ENCODE measurements at places on chromosomes 2 and 18.

- no peak for DNase-seq
Measured at GRCh38 chr18:9211955-9212354, 75.4 kb downstream of the ANKRD12 start.

GRCh38 chr2:14752295-14752694, 119.8 kb downstream of the LRATD1 start:
- DNase-seq: no peak

GRCh38 chr2:60413814-60414168, 139.7 kb downstream of the BCL11A start:
- DNase-seq: no peak

- DNase-seq: no peak
Measured at GRCh38 chr2:156110890-156111289, 221.6 kb downstream of the NR4A2 start.

DNA sequence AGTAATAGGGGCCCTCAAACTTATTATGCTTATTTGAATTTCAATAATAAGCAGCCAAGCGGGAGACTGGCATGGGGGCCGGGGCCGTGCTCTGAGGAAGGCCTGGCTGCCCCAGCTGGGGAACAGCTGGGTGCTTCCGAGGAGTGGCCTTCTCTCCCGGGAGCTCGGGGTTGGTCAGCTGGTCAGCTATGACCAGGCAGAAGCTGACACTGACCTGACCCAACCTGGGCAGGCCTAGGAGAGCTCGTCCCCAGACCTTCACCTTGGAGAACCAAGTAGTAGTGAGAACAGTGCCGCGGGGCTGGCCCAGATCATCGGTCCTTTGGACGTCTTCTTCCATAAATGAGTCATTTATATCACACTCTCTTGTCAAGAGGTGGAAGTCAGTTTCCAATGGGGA, 36.1 kb downstream of the RRM2 start:
- DNase-seq: no peak

DNA sequence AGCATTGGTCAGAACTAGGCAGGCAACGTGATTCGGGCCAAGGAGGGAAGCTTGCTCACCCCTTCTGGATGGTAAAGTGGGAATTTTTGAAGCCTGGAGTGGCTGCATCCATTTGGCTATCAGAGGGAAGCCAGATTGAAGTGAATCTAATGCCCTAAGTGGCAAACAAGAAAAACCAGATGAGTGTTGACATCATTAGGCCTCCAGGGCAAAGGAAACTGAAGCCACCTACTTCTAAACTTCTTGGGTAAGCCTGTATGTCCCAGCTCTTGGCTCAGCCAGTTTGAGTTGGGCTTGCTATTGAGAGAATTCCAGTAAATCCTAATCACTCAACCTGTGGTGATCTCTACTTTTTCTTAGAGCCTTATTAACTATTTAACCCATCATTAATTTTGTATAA, 20.9 kb downstream of the SOX11 start:
- DNase-seq: no peak

- DNase-seq: no peak
Measured at GRCh38 chr2:64094663-64095382, 49.4 kb downstream of the PELI1 start.

- DNase-seq: no peak
Measured at GRCh38 chr2:214774108-214774507, 35.4 kb downstream of the BARD1 start.

GRCh38 chr2:175168564-175168945, 552 bp upstream of the ATF2 start:
- DNase-seq: no peak

- DNase-seq: no peak
Measured at GRCh38 chr2:17805166-17805565, 11.1 kb upstream of the MSGN1 start.

- peak; percentile 51 for DNase-seq
Measured at GRCh38 chr2:135985018-135985825, at the start of gene DARS1. DARS1 (minus strand) TSS chr2:135985626; CDS start chr2:135985468, 158 bp downstream.

DNA sequence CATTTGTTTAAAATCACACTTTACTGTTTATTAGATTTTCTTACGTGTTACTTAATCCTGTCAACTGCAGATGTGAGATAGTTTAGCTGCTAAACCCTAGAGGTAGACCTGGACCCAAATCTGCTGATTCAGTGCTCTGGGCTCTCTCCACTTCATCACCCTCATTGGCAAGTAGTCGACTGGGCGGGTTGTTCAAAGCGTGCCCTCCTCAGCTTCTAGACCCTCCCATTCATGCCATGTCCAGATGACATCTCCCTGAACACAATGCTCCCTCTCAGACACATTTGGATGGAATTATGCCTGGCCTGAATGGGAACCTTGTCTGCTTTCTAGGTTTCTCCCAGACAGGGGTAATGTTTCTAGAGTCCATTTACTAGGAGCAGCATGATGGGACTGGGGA, 43.7 kb downstream of the RPIA start:
- DNase-seq: no peak

GRCh38 chr2:169828141-169828811, 1.0 kb downstream of the UBR3 start:
- DNase-seq: no peak

- DNase-seq: no peak
Measured at GRCh38 chr2:239648607-239649006, 247.8 kb upstream of the HDAC4 start.

GRCh38 chr2:229728370-229728769, 14.0 kb upstream of the DNER start:
- no peak for DNase-seq

DNA sequence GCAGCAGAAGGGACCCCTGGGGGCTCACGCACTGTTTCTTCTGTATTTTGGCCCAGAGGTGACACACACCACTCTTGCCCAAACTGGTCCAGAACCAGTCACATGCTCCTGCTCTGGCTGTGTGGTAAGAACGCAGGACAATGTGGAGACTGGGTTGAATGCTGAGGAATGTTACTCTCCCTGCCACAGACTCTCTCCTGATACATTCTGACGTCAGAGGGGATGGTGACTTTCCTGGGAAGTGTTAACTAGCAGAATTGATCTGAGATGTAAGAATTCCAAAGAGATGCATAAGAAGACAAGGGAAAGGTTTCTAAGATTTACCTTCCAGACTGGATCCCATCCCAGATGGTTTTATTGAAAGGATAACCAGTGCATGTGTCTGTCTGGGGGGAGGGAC, 100.8 kb downstream of the ASB1 start:
- no peak for DNase-seq

DNA sequence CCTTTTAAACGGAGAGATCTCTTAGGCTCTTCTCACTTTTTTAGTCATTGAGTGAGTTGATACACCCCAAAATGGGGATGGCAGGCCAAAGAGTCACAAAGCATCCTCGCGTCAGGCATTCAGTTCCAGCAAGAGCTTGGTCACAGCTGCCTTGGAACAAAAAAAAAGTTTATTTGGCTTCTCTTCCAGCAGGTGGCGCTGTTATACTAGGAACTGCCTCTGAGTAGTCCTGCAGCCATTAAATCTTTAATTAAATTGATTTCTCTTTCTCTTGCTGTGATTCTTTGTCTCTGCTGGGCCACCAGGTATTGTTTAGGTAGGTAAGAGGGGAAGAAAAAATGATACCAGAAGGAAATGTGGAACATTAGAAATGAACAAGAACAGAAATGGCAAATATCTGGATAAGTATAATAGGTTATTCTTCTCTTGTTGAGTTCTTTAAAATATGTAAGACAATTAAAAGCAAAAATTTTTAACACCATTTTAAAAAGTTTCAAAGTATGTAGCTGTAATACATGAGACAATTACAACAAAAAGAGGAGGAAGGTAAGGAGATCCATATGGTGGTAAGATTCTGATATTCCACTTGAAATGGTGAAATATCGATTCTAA, 175.1 kb downstream of the GALNT1 start:
- DNase-seq: no peak

DNA sequence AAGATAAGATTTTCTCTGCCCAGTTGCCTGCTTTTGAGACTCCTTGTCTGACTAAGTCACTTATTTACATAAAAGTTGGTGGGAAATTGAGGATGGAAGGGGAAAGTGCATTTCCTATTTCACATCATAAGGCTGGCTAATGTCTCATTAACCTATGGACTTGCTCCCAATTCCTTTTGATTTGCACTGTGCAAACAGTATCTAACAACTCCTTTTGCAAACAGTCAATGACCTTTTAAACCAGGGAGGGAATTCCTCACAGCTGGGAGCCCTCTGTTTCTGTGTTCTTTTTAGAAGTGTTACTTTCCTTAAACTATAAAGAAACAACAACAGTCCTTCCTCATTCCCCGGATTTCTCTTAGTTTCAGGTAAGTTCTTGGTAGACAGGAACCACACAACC, 272.8 kb downstream of the RND3 start:
- no peak for DNase-seq

GRCh38 chr2:138036522-138036921, 72.2 kb downstream of the HNMT start:
- DNase-seq: no peak

- DNase-seq: no peak
Measured at GRCh38 chr2:121707344-121707919, 29.2 kb downstream of the NIFK start.

DNA sequence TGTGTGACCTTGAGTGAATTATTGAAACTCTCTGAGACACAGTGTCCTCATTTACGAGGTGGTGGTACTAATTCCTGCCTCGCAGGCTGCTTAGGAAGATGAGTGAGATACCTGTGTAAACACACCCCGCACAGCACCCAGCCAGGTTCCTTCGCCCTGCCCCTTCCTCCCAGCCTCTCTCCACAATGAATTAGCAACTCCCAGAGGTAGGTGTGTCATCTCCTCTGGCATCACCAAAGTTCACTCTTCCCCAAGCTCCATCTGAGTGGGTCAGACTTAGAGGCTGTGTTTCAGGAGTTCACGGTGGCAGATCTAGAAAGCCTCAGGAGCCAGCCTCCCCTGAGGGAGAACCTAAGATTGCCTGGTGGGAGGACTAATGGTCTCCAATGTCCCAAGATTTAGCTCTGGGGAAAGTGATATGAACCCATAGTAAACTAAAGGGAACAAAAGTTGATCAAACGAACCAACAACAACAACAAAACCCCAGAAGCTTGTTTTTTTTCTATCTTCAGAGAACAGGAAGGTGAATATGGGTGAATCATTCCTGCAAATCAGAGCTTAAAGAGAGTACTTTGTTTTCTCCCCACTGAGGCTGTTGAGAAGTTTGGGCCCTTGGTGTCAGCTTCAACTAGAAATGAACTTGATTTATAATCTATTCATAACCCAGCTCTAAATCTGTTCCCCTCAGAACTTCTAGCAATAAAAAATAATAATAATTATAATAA, 44.4 kb upstream of the NRP2 start:
- no peak for DNase-seq

DNA sequence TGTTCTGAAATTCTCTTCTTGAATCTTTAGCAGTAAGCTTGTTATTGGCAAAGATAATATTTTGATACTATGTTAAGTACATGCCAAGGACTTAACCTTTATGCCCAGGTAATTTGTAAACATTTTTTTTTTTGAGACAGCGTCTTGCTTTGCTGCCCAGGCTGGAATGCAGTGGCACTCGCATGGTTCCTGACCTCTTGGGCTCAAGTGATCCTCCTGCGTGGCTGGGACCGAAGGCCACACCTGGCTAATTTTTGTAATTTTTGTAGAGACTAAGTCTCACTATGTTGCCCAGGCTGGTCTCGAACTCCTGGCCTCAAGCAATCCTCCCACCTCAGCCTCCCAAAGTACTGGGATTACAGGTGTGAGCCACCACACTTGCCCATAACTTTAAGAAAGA, 35.7 kb upstream of the ZCCHC2 start:
- no peak for DNase-seq

DNA sequence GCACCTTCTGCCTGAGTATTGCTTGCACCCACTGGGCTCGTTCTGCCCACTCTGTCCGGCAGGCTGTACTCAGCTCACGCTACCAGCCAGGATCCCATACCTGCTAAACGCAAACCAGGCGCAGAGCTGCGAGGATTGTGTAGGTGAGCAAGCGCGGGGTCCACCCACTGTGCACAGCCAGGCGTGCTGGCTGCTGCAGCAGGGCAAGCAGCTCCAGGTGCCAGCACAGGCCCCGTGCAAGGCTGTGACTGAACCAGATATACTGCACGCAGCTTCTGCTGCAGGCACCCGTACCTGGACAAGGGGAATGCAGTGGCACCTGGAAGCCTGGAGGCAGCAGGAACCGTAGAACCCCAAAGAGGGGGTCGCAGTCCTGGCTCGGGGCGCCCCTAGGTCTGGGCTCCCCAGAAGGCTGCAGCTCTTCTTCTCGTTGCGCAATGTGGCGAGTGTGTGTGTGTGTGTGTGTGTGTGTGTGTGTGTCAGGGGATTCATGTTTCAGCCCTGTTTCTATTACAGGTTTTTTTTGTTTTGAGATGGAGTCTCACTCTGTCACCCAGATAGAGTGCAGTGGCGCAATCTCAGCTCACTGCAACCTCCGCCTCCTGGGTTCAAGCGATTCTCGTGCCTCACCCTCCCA, 46.1 kb upstream of the RAB1A start:
- DNase-seq: no peak

GRCh38 chr18:2903006-2903405, 56.2 kb downstream of the EMILIN2 start:
- DNase-seq: no peak

GRCh38 chr2:128510701-128511397, 192.2 kb upstream of the HS6ST1 start:
- no peak for DNase-seq

DNA sequence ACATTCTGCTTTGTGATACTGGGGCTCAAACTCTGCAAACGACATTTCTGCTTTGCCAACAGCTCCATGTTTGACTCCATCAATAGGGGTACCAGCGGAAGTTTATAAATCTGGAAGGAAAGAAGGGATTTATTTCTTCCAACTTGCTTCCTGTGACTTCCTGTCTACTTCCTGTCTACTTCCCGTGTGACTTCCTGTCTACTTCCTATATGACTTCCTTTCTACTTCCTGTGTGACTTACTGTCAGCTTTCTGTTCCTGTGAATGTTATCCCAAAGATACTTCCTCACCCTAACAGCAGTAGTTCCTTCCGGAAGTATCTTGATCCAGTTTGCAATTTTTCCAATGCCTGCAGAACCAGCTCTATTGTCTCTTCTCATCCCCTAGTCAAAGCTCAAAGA, 52.0 kb upstream of the MBOAT2 start:
- no peak for DNase-seq

DNA sequence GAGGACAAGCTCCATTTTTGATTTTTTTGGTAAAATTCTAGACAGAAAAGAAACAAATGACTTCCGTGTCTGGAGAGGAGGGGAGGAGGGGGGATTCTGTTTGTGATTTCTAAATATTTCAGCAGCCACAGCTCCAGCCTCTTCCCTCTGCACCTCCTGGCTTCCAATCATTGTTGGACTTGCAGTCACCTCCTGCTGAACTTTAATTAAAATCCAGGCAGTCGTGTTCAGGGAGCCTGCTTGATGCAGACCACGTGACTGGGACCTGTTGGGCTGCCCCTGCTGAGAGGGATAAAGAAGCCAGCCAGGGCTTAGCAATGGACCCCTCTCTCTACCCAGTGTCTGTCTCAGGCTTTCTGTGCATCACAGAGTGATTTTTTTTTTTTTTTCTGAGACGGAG, 115.1 kb downstream of the SH3BP4 start:
- DNase-seq: no peak

GRCh38 chr2:162579169-162579568, 235.2 kb downstream of the GCA start:
- DNase-seq: no peak

GRCh38 chr2:58099096-58099769, 52.6 kb downstream of the VRK2 start:
- DNase-seq: no peak

GRCh38 chr18:66819235-66819634, 215.3 kb upstream of the CDH19 start:
- DNase-seq: no peak

- no peak for DNase-seq
Measured at GRCh38 chr2:207725873-207726578, 14.6 kb downstream of the CCNYL1 start.

- no peak for DNase-seq
Measured at GRCh38 chr2:66301767-66302140, 133.2 kb upstream of the MEIS1 start.

Data from stimulated activated CD8-positive, alpha-beta memory T cell treated with anti-CD3 and anti-CD28 coated beads, Interleukin-15, amount 100 ng/mL, for 24 hours (primary cell).